Activated CD4-positive, alpha-beta T cell treated with anti-CD3 and anti-CD28 coated beads for 4 hours (primary cell): ENCODE measurements at places on chromosomes 13 and 19.

- no peak for DNase-seq
These were observed 179.8 kb downstream of the KCNRG start for GRCh38 chr13:50195045-50195444.

GRCh38 chr19:55116232-55116858 is 1.1 kb downstream of the PPP1R12C start:
- peak; percentile 41 for DNase-seq

DNA sequence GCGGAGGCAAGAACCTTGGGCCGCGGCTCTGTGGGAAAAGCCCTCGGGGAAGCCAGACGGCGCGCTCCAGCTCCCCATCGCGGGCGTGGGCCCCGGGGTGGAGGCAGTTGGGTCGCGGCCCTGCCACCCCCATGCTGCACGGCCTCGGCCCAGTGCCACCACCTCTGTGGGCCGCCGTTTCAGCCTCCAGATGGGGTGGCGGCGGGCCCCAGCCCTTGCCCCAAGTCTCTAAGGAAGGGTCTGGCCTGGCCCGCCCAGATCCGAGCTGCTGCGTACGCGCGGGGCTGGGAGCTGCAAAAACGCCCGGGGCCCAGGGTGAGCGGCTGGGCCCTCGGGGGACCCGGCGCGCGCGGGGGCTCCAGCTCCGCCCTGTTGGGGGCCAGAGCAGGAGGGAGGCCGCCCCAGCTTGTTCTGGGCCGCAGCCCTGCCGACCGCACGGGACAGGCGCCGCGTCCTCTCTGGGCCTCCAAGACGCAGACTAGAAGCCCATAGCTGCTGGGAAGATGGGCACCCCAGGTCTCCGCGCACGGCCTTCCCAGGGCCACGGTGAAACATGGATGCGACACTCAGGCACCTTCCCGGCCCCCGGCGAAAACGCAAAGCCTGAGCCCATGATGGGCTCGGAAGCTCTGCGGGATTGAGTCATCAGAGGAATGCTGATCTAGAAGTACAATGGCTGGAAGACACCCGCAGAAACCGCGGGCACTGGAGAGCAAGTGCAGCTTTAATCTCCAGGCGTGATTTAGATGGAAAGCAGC is 110.1 kb downstream of the KCTD15 start:
- DNase-seq, result no peak

DNA sequence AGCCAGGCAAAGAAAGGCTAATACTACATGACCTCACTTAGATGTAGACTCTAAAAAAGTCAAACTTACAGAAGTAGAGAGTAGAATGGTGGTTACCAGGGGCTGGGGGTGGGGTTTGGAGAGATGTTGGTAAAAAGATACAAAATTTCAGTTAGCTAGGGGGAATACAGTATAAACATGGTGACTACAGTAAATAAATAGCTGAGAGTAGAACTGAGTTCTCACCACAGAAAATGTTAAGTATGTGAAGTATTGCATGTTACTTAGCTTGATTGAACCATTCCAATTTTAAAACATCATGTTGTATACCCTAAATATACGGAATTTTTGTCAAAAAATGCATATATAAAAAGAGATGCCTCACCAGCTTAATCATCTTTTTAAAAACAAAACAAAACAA is 67.5 kb upstream of the DOCK9 start:
- no peak for DNase-seq

- no peak for DNase-seq
These were observed 113.7 kb downstream of the VWA8 start for GRCh38 chr13:41847216-41847615.

- no peak for DNase-seq
These were observed at the start of gene PPP1R12C for GRCh38 chr19:55116859-55117662. PPP1R12C (minus strand) TSS chr19:55117637; CDS start chr19:55117543, 94 bp downstream.

- no peak for DNase-seq
These were observed 20.1 kb downstream of the DEDD2 start for GRCh38 chr19:42197375-42197817.

- DNase-seq, result no peak
These were observed 518 bp upstream of the PLPP2 start for GRCh38 chr19:291561-292280.

- no peak for DNase-seq
These were observed 30.0 kb downstream of the KEAP1 start for GRCh38 chr19:10473192-10473591.

- DNase-seq, result no peak
These were observed 1328.8 kb downstream of the OLFM4 start for GRCh38 chr13:54357284-54357933.

- DNase-seq, result no peak
These were observed 1.1 kb upstream of the ELANE start for GRCh38 chr19:850979-851335.

DNA sequence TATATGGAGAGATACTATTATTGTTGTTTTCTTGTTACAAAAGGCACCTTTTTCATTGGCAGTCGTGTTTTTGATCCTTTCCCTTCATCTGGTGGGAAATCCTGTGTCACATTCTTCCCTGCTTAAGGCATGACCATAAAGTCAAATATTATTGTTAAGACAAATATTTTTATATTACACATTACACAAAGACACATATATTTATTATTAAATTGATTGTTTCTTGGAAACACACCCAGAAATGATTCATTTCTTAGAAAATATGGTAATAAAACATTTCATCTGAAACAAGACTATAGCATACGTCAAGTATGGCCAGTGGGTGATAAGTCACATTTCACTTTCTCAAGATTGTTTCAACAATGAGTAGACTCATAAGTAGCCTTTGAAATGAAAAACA is 77.3 kb downstream of the KCTD12 start:
- DNase-seq, result no peak

DNA sequence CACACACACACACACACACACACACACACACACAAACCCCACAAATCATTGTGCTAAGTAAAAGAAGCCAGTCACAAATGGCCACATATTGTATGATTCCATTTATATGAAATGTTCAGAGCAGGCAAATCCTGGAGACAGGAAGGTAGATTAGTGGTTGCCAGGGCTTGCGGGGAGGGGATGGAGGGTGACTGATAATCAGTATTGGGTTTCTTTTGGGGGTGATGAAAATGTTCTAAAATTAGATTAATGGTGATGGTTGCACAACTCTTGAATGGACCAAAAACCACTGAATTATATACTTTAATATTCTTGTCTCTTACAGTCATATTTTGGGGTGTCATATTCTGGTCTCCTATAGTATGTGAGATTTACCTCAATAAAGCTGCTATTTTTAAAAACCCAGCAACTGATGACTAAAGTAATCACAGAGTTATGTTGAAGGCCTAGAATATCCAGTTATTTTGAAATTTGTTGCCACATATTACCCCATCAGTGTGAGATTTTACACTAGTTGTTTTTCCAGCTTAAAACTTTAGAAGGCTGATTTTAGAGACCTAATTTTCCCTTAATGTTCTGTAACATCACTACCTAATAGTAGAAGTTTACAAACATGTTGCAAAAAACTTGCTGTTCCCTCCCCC is 20.3 kb downstream of the FLT1 start:
- DNase-seq, result no peak

GRCh38 chr13:72648513-72649065 is 78.8 kb downstream of the MZT1 start:
- no peak for DNase-seq

DNA sequence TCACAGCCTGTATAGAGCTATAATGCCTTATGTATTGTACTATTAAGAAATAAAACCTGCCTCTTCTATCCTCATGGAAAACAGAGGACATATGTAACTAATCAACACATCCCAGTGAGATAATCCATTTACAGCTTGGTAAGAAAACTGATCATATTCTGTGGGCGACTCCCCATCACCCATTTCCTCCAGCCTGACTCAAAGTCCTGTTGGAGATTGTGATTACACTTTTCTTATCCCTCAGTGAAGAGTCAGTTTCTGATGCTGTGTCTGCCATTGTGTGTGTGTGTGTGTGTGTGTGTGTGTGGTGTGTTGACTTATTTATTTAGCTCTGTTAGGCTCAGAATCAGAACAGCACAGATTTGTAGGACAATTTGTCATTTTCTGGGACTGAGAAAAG is 212.8 kb downstream of the FGF9 start:
- no peak for DNase-seq

- no peak for DNase-seq
These were observed 26.2 kb downstream of the FREM2 start for GRCh38 chr13:38713046-38713445.

DNA sequence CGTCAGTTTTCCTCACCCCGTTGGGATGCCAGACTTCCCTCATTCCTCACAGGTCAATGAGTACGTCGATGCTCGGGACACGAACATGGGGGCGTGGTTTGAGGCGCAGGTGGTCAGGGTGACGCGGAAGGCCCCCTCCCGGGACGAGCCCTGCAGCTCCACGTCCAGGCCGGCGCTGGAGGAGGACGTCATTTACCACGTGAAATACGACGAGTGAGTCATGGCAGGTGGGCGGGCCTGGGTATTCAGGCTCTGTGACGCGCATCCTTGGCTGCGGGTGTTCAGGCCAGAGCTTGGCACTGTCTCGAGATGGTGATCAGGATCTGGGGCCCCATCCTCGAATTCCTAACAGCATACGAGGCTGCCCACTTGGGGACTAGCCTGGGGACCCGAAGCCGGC is 21.4 kb downstream of the UHRF1 start:
- no peak for DNase-seq

- DNase-seq, result no peak
These were observed 930 bp upstream of the PDE4C start for GRCh38 chr19:18226956-18227780.

GRCh38 chr13:45051315-45051714 is 62.0 kb downstream of the GPALPP1 start:
- no peak for DNase-seq

- DNase-seq, result no peak
These were observed 10.7 kb upstream of the SHKBP1 start for GRCh38 chr19:40565910-40566495.

GRCh38 chr19:58563034-58563573 is 4.7 kb upstream of the UBE2M start:
- no peak for DNase-seq

- DNase-seq, result peak; percentile 24
These were observed 8.7 kb downstream of the MAP2K2 start for GRCh38 chr19:4115050-4115817.
